ENCODE measurements at places on chromosomes 12 and 14.

GRCh38 chr12:91104812-91105466 is 6.4 kb downstream of the LUM start:
- DNase-seq: no peak

DNA sequence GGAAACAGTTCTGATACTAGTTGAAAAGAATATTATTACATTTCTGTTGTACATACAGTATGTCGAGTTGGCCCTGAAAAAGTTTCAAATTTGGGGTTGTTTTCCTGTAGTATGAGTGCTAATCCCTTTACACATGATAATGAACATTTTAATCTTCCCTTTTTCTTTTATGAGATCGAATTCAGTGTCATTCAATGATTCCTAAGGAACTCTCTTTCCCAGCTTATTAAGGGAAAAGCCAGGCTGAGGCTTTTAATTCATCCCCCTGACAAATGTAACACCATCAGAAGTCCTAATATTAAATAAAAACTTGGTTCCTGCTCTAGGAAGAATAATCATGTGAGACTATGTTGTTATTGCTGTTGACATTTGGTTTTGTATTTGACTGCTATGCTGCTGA is 42.9 kb upstream of the USP44 start:
- DNase-seq: no peak

- no peak for DNase-seq
Observed at GRCh38 chr12:84507956-84508850, 404.4 kb downstream of the SLC6A15 start.

- peak; percentile 79 for DNase-seq
Observed at GRCh38 chr12:56630180-56630632, at the start of gene BAZ2A. Gene BAZ2A, minus strand, starts transcription at chr12:56630326. Its CDS starts 12,796 bp downstream, at chr12:56617530.

- DNase-seq: peak; percentile 46
Observed at GRCh38 chr14:53190938-53191337, 37.8 kb upstream of the DDHD1 start.

GRCh38 chr14:33618361-33619105 is 332.3 kb downstream of the EGLN3 start:
- DNase-seq: no peak

- DNase-seq: no peak
Observed at GRCh38 chr12:63045020-63045860, 105.8 kb downstream of the AVPR1A start.

DNA sequence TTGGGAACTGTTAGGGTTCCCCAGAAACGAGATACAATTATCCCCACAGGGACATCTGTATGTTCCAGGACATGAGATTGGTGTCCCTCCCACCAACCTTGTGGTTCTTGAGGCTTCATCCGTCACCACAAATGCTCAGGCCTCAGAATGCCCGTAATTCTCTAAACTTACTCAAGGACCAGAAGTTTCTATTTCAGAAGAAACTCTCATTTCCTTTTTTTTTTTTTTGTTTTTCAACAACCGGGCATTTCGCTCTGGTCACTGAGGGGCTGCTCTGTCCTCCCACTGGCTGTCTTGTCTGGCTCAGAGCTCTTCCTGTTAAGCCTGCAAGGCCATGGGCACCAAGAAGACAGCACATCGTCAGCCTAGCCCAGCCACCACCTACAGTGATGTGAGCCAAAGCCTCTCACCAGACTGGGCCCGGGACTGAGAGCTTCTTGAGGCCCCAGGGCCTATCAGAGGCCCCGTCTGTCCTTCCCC is 36.2 kb downstream of the VDR start:
- DNase-seq: no peak

GRCh38 chr12:95630496-95630895 is 79.2 kb upstream of the USP44 start:
- DNase-seq: no peak

- no peak for DNase-seq
Observed at GRCh38 chr12:67211494-67211893, 57.7 kb upstream of the CAND1 start.

- no peak for DNase-seq
Observed at GRCh38 chr12:14264316-14264715, 101.2 kb upstream of the ATF7IP start.

- no peak for DNase-seq
Observed at GRCh38 chr14:92035890-92036289, 4.0 kb downstream of the TRIP11 start.

GRCh38 chr14:74912111-74912510 is 10.9 kb downstream of the RPS6KL1 start:
- no peak for DNase-seq

DNA sequence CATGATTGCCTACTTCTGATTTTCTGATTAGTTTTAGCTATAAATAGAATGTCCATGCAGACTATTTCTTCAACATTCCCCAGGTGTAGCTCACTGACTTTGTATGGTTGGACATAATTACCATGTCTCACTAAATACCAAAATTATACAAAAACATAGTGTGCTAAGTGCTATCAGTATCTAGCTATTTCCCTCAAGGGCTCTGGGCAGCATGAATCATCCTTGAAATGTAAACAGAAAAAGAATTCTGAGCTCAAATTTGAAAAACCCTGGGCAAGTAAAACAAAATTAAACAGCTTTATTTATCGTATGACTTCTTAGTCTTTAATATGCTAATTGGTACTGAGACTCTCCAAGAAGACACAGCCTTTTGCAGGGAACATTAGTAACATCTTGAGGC is 82.9 kb downstream of the SPATA7 start:
- no peak for DNase-seq

- DNase-seq: no peak
Observed at GRCh38 chr12:51162217-51162616, 10.7 kb downstream of the TFCP2 start.

- DNase-seq: no peak
Observed at GRCh38 chr12:89991807-89992590, 283.4 kb upstream of the ATP2B1 start.

DNA sequence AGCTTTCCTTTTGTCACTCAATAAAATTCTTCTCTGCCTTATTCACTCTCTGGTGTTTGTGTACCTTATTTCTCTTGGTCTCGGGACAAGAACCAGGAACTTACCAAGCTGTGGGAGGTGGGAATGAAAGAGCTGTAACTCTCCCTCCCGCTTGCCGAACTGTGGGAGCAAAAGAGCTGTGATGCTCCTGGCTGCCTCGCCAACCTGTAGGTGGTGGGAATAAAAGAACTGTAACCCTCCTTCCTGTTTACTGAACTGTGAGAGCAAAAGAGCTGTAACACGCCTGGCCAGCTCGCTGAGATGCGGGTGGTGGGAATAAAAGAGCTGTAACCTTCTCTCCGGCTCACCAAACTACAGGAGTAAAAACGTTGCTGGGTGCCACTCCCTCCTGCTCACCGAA is 314.1 kb upstream of the LRIG3 start:
- no peak for DNase-seq

GRCh38 chr12:122080149-122081082 is 1.9 kb downstream of the MLXIP start:
- DNase-seq: no peak

- DNase-seq: no peak
Observed at GRCh38 chr14:58969951-58970751, 218.3 kb upstream of the DAAM1 start.

DNA sequence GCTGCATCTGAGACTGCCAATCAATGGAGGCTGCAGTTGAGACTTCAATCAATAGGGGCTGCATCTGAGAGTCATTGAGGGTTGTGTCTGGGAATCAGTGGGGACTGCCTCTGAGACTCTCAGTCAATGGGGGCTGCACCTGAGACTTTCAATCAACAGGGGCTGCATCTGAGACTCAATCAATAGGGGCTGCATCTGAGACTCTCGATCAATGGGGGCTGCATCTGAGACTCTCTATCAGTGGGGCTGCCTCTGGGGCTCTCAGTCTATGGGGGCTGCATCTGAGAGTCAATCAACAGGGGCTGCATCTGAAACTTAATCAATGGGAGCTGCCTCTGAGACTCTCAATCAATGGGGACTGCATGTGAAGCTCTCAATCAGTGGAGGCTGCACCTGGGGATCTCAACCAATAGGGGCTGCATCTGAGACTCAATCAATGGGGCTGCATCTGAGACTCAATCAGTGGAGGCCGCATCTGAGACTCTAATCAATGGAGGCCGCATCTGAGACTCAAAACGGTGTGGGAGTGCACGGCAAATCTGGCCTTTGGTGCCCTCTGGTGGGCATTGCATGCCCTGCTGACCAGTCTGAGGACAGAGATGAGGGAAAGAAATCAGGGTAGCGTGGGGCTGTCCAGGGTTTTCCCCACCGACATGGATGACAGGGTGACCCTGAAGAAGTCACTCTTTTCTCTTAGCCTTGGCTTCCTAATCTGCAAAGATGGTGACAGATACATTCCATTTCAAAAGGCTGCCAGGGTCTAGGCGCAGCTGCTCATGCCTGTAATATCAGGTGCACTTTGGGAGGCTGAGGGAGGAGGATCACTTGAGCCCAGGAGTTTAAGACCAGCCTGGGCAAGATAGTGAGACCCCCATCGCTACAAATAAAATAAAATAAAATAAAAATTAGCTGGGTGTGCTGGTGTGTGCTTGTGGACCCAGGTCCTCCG is 41.3 kb upstream of the EIF5 start:
- peak; percentile 27 for DNase-seq

DNA sequence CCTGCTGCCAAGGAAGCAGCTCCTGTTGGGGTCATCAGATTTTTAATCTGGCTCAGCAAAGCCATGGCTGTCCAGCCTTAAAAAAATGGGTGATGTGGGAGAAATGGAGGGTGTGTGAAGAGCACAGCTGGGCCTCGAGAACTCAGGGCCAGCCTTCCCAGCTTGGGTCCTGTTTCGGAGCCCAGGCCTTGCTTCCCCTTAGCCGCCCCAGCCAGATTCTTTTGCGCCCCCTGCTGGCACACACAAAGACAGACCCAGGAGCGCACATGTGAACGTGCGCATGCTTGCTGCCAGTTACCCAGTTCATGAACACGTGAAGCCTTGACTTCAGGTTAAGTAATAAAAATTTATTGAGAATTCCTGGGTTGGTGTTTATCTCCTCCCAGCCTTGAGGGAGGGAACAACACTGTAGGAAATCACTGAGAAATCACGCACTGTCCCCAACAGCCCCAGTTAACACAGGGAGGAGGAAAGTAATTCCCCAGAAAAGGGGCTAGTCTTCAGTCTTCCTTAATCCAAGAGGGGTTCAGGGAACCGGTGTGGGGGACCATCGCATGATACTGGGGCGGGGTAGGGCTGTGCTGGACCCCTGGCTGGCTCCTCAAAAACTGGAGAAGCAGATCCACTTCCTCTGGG is 5.3 kb downstream of the PHB2 start:
- peak; percentile 81 for DNase-seq

GRCh38 chr12:54065677-54066076 is 12.0 kb downstream of the HOXC4 start:
- DNase-seq: no peak

- no peak for DNase-seq
Observed at GRCh38 chr14:38168416-38168815, 39.3 kb upstream of the SSTR1 start.
